Stimulated activated CD4-positive, alpha-beta T cell treated with anti-CD3 and anti-CD28 coated beads, Interleukin-15, amount 100 ng/mL, for 1 hour (primary cell): ENCODE measurements at places on chromosomes 2 and 18.
A peak's percentile ranks its signal among the peaks of the same experiment; 100 is the strongest.

- no peak for DNase-seq
Measured at GRCh38 chr2:28451793-28452533, 43.9 kb upstream of the PLB1 start.

DNA sequence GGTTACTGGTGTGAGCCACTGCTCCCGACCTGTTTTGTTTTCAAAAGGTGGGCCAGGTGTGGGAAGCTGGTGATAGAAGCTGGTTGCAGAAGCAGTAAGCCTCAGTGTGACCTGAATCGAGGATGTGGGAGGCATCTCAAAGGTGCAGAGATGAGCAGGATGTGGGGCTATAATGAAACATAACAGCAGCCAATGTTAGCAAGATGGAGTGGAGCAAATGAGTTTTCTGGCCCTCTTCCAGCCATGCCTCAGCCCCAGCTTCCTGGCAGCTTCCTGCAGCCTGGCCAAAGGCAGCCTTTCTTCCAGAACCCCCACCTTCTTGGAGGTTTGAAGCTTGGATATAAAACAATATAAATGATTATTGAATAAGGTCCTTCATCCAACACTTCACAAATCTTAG lies 184.8 kb downstream of the NCK2 start:
- peak; percentile 7 for DNase-seq

- no peak for DNase-seq
Measured at GRCh38 chr2:190891372-190891771, 10.8 kb downstream of the GLS start.

GRCh38 chr18:24814521-24814920 lies 354.1 kb downstream of the HRH4 start:
- DNase-seq: no peak

- peak; percentile 15 for DNase-seq
Measured at GRCh38 chr18:3060667-3061580, 48.0 kb upstream of the LPIN2 start.

- DNase-seq: peak; percentile 18
Measured at GRCh38 chr2:136238286-136239078, 120.5 kb upstream of the CXCR4 start.
